Fibroblast of skin of left biceps (primary cell): ENCODE measurements at places on chromosomes 16 and 17.

DNA sequence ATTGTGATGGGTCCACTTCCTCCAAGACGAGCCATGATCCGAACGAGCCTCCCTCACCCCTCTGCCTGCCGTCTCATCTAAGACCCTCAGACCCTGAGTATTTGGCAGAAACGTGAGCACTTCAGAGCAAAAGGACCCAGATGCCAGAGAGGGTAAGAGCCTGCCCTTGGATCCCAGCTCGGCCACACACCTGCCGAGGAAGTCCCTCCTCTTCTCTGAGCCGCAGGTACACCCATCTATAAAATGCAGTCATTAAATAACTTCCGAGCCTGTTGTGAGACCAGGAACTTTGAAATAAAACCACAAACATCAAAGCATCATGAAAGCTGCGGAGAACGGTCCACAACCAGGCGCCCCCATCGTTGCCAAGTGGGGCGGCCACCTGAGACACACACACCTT is 64.8 kb upstream of the DOC2B start:
- DNase-seq = no peak

DNA sequence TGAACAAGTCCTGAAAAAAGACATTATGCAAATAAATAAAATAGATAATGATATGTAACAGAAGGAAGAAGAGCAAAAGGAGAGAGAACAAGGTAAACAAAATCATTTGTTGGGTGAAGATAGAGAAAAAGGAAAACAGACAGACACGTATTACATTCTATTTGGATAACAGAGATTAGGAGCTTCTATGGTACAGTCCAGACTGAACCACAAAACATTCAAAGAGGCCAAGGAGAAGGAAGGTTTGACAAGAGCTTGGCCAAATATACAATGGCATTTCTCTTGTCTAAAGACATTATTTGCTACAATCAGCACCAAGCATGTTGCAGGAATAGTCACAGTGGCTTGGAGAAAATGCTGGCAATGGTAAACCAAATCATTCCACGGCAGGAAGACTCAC is 29.2 kb downstream of the SMG6 start:
- no peak for DNase-seq

DNA sequence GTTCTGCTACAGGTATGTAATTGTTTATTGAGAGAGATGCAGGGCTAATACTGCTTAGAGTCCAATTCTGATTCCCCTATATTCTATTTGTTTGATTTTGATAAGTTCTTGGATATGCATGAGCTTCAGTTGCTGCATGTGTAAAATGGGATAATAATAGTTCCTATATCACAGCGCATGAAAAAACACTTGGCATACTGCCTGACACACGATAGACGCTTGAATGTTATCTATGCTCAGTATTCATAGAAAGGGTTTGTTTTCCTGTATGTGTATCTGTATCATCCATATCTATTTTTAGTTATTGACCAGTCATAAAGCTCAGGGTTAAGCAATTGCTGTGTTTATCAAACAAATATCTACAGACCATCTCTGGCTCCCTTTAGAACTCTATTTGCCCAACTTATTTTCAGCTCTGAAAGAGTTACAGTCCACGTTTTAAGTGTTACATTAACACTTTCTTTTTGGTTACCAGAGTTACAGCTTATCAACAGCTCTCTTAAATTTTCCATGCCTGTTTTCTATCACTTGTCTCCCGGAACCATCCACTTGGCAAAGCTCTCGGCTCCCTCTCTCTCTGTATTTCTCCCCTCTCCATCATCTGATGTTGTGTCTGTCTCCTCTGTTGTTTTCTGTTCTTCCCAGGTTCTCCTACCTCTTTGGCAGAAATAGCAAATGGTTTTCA is 334.8 kb downstream of the CBLN1 start:
- DNase-seq = no peak

DNA sequence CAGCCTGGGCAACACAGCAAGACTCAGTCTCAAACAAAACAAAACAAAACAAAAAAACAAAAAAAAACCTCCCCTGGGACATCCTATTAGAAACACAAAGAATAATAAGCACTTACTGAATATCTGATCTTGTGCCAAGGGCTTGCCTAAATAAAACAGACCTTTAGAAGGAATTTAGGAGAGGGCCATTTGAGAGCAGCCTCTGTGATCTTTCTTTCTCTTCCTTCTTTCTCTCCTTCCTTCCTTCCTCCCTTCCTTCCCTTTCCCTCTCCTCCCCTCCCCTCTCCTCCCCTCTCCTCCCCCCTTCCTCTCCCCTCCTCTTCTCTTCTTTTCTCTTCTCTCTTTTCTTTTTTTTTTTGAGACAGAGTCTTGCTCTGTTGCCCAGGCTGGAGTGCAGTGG is 12.3 kb downstream of the ITGAL start:
- DNase-seq = no peak

DNA sequence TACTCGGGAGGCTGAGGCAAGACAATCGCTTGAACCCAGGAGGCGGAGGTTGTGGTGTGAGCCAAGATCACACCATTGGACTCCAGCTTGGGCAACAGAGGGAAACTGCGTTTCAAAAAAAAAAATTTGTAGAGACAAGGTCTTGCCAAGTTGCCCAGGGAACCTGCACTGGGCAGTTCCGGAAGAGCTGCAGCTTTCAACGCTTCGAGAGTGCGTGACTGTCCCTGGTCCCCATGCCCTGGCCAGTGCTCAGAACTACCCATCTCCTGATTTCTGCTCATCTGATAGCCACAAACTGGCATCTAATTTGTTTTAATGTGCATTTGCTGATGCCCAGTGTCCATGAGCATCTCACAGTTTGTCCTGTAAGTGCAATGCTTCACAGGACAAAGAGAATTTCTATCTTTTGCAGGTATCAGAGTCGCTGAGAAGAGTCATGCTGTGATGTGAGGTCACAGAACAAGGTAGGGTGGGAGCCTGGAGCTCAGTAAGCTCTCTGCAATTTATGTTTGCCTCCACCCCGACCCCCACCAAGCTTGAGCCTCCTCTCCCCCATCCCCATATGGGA is 3.9 kb downstream of the ACTG1 start:
- no peak for DNase-seq

DNA sequence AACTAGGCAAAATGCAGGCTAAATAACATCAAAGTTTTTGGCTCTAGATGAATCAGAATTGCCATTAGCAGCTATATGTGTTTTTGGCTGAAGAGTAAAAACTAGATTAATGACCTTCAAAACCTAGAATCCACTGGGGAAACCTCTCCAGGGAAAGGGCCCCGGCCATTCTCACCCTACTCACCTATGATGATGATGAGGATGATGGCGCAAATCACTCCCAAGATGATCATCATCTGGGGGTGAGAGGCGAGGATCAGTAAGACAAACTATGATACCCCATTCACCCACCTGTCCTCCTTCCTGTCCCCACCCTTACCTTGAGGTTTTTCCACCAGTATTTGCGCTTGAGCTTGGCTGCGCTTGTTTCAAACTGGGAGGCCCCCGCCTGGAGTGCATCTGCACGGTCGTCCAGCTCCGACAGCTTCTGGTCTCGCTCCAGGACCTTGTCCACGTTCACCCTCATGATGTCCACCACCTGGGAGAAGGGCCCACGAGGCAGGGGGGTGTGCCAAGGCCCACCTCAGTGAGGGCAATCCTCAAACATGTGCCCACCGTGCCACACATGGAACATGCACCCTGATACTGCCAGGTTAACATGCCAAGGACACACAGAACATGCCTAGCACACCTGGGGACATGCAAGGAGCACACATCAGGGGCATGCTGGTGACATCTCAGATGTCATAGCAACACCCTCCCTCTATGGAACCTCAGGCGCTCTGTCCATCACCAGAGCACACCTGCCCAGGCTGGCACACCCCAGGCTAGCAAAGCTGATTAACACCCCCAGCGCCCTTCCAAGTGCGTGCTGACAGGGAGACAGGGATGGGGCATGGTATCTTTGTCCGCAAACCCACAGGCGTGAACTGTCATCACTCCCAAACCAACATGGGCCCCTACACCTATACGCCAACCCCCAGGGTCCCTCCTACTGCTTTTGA is 1.2 kb downstream of the VAMP2 start:
- DNase-seq = no peak

- peak; percentile 33 for DNase-seq
Measured at GRCh38 chr16:20849589-20850390, 43.5 kb downstream of the REXO5 start.

DNA sequence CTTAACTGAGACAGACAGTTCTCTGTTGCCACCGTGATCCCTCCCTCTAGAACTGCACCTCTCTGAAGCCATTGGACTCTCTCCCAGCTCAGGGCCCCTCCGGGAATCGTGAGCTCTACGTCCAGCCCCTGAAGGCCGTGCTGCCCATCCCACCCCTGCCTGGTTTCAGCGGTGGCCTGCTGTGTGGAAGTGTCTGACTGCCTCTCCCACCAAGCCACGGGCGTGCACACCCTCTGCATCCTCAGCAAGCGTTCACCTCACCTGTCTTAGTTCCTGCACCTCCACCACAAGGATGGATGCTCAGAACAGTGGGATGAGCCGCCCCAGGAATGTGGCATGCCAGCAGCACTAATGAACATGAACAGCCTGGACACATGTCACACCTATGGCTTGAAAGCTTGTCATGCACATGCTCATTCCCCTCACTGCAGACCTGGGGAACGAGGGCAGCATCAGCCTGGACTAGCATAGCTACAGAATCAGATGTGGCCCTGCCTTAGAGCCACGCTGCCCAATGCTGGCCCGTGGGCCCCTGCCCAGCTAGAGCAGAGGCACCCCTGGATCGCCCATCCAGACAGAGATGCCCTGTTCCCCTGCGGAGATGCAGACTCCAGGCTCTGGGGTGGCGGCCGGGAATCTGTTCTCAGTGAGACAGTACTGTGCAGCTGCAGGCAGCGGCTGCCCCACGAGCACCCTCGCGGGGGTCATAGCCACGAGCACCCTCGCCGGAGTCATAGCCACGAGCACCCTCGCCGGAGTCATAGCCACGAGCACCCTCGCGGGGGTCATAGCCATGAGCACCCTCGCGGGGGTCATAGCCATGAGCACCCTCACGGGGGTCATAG is 73.7 kb upstream of the CHMP6 start:
- DNase-seq = no peak

DNA sequence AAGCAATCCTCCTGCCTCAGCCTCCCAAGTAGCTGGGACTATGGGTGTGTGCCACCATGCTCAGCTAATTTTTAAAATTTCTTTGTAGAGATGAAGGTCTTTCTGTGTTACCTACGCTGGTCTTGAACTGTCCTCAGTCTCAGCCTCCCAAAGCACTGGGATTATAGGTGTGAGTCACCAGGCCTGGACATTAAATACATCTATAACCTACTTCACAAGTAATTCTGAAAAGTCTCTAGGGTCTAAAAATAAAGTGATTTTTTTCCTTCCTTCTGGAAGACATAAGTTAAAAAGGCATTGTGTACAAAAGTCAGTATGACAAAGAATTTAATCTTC is 118.3 kb downstream of the PARN start:
- DNase-seq = no peak

DNA sequence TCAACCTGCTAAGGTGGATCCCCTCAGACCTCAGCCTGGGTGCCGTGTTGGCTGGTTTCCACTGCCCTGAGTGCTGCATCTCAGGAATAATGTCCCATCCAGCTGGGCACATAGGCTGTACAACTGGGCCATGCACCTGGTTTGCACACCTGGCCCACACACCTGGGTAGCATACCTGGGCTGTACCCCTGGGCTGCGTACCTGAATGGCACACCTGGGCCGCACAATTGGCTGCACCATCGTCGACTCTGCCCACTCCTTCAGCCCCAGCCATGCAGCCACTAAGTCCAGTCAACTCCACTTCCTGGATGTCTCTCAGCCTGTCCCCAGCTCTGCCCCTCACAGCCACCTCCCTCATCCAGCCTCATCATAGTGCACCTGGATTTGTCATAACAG is 7.9 kb downstream of the SLC5A10 start:
- no peak for DNase-seq

GRCh38 chr17:3801347-3801746 is 359 bp upstream of the ITGAE start:
- DNase-seq = no peak

DNA sequence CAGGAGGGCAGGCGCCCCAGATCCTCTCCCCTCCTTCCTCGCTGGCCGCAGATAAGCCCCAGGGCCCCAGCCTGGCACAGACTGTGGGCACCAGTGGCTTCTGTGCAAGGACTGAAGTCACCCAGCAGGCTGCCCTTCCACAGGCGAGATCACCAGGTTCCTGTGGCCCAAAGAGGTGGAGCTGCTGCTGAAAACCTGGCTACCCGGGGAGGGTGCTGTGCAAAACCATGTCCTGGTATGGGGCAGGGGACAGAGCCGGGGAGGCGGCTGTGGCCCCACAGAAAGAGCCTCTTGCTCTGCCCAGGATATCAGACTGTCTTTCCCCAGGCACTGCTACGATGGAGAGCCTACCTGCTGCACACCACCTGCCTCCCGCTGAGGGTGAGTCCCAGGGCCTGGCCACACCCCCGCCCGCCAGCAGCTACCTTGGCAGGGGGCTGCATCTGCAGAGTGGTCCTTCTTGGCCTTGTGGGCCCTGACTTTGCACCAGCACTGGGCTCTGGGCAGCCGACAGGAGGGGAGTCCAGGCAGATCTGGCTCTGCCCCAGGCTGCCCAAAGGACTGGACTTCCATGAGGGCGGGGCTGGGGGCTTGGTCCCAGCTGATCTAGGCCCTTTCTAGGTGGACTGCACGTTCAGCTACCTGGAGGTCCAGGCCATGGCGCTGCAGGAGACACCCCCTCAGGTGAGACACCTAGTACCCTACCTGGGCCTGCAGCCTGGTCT is 615 bp downstream of the CARMIL2 start:
- no peak for DNase-seq

DNA sequence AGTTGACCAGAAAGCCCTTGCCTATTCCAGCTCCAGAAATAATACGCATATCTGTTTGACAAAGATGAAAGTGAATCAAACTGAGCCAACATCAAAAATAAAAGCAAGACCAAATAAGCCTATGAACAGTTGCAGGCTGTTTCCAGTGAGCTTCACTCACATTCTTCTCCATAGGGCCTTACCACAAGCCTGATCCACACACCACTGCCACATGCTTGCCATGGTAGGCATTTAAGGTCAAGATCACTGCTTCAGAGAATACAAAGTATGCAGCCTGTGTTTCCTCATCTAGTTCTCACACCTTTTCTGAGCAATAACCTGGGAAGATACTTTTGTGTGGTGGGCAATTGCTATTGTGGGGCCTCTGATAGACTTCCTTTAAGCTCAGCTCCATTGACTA is 1060.2 kb downstream of the CDH11 start:
- DNase-seq = no peak

GRCh38 chr16:72876221-72876620 is 171.7 kb downstream of the ZFHX3 start:
- DNase-seq = peak; percentile 32

DNA sequence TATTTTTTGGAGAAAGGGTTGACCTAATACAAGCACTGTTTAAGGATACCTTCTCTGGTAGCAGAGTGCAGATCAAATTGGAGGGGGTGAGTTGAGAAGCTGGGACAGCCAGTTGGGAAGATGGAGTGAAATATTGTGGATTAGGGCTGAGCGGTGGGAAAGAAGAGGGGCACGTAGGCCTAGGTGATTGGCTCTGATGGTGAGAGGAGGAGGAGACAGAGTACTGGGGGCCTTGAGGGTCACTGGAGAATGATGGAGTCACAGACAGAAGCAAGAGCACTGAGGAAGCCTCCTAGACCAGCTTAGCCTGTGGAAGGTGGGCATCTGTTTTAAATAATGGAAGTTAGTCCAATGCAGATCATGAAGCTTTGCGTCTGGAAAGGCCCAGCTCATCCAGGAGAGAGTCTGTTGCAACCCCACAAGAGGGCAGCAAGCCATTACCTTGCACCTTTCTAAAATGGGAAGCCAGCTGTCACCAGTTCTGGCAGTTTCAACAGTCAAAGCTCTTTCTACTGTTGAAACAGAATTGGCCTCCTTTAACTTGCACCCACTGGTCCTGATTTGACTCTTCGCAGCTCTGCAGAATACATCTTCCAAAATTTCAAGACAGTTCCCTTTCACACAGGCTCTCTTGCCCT is 11.8 kb downstream of the SLC9A5 start:
- no peak for DNase-seq
